ENCODE measurements at places on chromosomes 7 and 10.
A peak's percentile ranks its signal among the peaks of the same experiment; 100 is the strongest.

GRCh38 chr10:112497347-112497950, 50.4 kb downstream of the VTI1A start:
- no peak for DNase-seq

GRCh38 chr7:66150471-66150870, 35.8 kb downstream of the CRCP start:
- DNase-seq, result peak; percentile 64

- DNase-seq, result no peak
These were observed 69.2 kb downstream of the PODXL start for GRCh38 chr7:131487217-131487616.

GRCh38 chr10:24249829-24250415, 41.0 kb downstream of the KIAA1217 start:
- DNase-seq, result peak; percentile 50

DNA sequence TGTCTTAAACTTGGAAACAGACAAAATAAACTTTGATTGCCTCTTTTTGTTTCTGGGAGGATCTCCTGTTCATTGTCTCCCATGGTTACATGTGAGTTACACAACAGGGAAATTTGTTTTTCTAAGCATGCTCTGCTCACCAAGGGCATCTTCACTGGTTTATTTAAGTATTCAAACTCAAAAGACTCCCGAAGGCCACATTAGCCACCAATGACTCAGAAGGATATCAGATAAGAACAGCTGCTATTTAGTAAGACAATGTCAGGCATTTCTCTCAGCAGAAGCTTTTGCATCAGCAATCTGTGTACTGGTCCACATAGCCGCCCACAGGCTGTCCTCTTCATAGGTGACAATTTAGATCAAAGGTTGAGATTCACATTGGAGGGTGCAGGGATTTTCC, 19.3 kb downstream of the OR6B1 start:
- peak; percentile 66 for DNase-seq

DNA sequence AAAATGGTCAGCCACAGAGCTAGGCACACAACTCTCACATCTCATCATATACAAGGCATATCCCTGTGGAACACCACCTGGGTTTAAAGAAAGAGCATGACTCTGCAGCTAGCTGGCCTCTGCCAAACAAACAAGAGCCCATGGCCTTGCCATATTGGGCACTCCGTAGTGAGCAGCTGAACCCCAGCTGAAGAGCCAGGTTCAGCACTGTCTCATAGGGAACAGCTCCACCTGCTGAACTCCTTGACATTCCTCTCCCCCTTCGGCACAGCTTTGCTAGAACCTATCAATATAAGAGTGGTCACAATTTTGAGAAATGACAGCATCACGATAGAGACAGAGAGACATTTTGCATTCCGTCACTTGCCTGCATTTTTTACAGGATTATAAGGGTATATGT, 20.0 kb downstream of the SORCS1 start:
- DNase-seq, result no peak

Data from fibroblast of skin of right biceps (primary cell).